EL (cell line): ENCODE measurements at places on chromosomes 6 and 20.

- DNase-seq = no peak
Measured at GRCh38 chr20:19026121-19026878, 186.1 kb upstream of the SLC24A3 start.

DNA sequence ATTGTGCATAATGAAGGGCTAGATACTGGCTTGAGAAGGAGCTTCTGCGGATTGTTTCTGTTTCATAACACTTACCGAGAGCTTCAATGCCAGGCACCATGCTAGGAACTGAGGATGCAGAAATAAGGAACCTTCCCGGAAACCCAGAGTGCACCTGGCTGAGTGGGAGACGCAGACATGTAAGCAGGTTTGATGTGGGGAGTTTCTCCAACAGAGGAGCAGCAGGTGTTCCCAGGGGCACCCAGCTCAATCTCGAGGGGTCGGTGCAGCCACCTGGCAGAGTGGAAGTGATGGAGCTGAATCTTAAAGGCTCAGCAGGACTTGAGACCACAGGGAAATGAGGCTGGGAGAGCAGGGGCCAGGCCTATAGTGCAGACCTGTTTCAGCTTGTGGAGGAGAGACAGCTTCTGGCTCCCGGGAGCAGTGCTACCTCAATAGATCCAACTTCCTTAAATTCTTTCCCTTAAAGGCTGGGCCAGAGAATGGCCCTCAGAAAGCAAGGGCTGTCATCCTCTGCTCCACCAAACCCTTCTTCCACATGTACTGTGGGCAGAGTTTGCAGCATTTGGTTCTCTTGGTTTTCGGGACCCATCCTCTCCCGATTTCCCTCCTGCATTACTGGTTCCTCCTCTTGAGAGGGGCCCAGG lies 27.8 kb upstream of the SRC start:
- no peak for DNase-seq

- DNase-seq = no peak
Measured at GRCh38 chr20:53767206-53767930, 173.7 kb upstream of the ZNF217 start.

GRCh38 chr6:115456848-115457247 lies 603.8 kb downstream of the FRK start:
- DNase-seq = no peak
